ENCODE measurements at places on chromosomes 16 and 17.

DNA sequence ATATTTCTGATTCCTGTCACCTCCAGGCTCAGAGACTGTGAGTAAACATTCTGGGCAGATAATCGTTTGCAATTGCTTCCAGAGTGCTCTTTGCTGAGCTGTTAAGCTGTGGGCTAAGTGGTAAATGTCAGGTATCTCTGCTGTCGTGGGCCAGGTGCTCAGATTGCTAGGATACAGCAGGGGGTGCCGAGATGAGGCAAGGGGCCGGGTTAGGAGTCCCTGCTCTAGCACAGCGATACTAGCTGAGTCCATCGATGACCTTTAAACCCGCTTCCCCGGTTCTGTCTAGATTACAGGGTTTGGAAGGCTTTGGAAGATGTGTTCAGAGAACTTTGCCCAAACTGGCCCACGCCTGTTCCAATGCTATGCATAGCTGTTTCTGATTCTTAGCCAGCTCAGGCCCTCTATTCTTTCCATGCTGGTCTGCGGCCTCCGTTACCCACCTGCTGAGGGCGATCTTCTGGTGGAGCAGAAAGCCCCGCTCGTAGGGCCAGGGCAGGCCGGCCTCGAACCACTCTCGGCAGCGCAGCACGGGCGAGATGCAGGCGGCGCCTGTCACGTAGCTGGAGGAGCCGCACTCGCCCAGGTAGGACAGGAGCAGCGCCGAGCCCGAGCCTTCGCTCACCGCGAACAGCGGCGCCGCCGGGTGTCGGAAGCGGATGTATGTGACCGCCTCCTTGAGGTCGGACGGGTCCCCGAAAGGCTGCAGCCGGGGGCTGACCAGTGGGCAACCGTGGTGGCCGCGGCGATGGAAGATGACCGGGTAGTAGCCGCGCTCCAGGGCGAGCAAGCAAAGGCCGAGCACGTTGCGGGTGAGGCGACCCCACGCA lies 979 bp downstream of the ABHD15 start:
- H3K4me3 ChIP-seq, result peak overlapping the region; percentile 85
- H3K27ac ChIP-seq, result peak overlapping the region; percentile 82
- H3K36me3 ChIP-seq, result peaks cover 56% of the 10 kb centered on the region
- no peaks in the 10 kb centered on the region for H3K27me3 ChIP-seq
- DNase-seq, result peak; percentile 59

- H3K4me1 ChIP-seq, result no peaks in the 10 kb centered on the region
- no peak for DNase-seq
- no peak overlapping the region for H3K27ac ChIP-seq
- no peaks in the 10 kb centered on the region for H3K36me3 ChIP-seq
- no peak overlapping the region for H3K4me3 ChIP-seq
These were observed 42.1 kb upstream of the RPH3AL start for GRCh38 chr17:394718-395095.

GRCh38 chr16:15980329-15980728 lies 30.9 kb downstream of the ABCC1 start:
- no peak overlapping the region for H3K4me3 ChIP-seq
- H3K27me3 ChIP-seq, result no peaks in the 10 kb centered on the region
- H3K36me3 ChIP-seq, result peaks cover 6% of the 10 kb centered on the region
- H3K27ac ChIP-seq, result no peak overlapping the region

DNA sequence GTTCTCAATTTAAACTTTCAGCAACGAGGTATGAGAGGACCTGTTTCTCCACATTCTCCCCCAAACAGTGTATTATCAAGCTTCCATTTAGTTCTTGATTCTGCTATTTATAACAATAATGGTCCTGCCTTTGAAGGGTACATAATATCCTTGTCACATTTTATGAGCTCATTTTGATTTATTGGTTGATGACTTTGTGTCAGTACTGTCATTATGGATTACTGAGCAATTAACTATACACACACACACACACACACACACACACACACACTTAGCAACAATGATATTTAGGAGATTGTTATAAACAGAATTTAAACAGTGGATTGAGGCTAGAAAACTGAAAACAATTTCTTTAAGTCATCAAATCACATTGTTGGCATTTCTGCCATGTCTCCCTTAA lies 7.0 kb downstream of the TMIGD1 start:
- peaks cover 13% of the 10 kb centered on the region for H3K4me1 ChIP-seq
- peaks cover 8% of the 10 kb centered on the region for H3K27me3 ChIP-seq
- DNase-seq, result no peak
- no peak overlapping the region for H3K27ac ChIP-seq
- no peak overlapping the region for H3K4me3 ChIP-seq

DNA sequence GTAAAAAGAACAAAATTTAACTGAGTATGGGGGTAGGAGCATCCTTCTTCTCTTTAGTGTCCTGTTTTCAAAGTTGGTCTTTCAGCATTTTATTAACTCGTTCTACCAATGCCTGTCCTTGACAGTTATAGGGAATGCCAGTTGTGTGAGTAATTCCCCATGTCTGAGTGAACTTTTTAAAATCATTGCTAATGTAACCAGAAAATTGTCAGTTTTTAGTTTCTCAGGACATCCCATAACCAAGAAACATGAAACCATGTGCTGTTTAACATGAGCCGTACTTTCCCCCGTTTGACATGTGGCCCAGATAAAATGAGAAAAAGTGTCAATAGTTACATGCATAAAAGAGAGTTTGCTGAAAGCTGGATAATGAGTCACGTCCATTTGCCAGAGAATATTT lies 71.4 kb upstream of the ARL4D start:
- H3K4me3 ChIP-seq, result peak overlapping the region; percentile 41
- peaks cover 28% of the 10 kb centered on the region for H3K4me1 ChIP-seq
- H3K36me3 ChIP-seq, result no peaks in the 10 kb centered on the region
- H3K27me3 ChIP-seq, result peaks cover 42% of the 10 kb centered on the region

All from Calu3 (cell line).